Renal cortex interstitium (tissue), 15 donors: ENCODE measurements at places on chromosomes 3 and 15.

- no peak for DNase-seq
Observed at GRCh38 chr3:14377838-14378169, 24.6 kb upstream of the SLC6A6 start.

GRCh38 chr15:79240036-79240435, 42.5 kb upstream of the ANKRD34C start:
- no peak for DNase-seq

- DNase-seq: no peak
Observed at GRCh38 chr15:60006203-60006862, 2.2 kb downstream of the FOXB1 start.

DNA sequence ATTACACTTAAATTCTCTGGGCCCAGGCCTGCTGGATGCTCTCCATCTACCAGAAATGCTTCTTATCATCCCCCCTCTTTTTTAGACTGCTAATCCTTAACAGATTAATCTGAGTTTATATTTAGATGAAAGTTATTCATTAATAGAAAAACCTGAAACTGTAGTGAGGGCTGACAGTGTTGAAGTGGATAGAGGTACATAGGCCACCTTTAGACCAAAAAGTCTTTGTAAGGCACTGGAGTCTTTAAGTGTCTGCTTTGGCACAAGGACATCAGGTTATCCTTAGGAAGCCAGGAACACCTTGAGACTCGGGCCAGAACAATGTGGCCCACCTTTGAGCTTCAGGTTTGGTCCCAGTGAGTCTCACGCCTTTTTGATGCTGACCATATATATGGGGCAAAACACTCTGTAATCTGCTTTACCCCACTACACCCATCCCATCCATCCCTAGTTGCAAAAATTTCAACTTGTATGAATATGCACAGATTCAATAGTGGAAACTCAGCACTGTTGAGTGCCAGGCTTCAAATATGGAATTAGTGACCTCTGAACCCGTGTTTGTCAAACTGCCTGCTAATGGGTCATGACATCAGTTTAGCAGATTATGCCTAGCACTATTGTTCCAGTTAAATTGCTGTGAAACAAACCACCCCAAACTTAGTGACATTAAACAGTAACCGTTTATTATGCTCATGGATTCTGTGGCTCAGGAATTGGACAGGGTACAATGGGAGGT, 44.0 kb downstream of the PDE8A start:
- DNase-seq: no peak

- DNase-seq: no peak
Observed at GRCh38 chr15:63870043-63870394, 36.3 kb upstream of the HERC1 start.

- DNase-seq: no peak
Observed at GRCh38 chr15:38992930-38993329, 428.3 kb upstream of the RASGRP1 start.

- DNase-seq: no peak
Observed at GRCh38 chr3:186998937-186999368, 68.6 kb downstream of the ST6GAL1 start.

DNA sequence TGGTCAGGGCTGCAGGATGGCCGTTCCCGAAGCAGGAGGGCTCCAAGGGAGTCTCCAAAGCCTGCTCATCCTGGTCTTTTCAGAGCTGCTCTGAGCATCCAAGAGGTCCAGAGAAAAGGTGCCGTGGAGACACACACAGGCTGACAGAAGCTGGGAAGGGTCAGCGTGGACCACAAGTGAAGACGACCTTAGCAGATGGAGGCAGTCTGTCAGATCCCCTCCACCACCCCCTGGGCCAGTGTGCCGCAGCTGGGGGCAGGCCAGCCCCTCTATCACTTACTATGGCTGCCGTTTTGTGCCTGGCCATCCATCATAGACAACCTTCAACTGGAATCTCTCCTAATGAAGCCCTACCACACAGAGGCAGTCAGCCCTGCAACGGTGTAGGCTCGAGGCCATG, 335.1 kb upstream of the RGMA start:
- no peak for DNase-seq

DNA sequence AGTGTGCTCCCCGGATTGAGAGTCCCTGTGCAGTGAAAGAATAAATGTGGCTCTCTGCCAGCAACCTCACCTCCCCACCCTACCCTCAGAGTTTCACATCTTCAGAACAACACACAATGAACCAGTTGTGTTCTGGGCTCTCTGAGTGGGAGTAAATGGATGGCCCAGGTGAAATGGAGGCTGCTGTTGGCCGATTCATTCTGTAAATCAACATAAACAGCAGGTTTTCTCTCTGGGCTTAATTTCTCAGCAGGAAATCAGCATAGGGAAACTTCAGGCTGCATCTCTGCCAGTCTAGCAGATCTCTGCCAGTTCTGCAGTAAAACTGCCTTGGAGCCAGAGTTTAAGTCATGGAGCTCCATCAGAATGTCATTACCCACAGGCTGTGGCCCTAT, 54.6 kb upstream of the FURIN start:
- no peak for DNase-seq

- no peak for DNase-seq
Observed at GRCh38 chr3:186365202-186365974, 3.4 kb upstream of the DGKG start.

DNA sequence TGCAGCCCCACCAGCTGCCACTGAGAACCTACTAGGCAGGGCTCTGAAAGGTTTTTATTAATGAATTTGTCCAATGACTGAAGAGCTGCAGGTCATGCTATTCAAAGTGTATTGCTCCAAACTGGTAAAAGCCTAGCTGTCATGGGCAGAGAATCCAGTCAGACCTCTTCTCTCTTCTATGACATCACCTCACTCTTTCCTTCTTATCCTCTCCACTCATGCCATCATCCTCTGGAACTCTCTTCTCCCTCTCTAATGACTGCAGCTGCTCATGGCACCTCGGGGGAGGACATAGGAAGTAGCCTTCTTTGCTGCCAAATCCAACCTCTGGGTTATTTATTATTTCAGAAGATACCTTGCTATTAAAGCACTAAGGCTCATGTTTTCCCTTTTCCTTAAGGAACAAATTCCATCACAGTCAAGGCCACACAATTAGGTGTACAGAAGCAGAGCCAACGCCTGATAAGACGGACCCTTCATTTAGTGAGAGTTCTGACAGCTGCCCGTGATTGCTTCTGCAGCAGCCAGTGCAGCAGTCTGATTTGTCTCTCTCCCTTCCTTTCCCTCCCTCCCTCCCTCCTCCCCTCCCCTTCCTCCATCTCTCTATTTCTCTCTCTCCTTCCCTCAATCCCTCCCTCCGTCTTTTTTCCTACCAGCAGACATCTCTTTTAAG, 87.0 kb upstream of the ONECUT1 start:
- no peak for DNase-seq

GRCh38 chr15:57382969-57383368, 6.7 kb downstream of the CGNL1 start:
- DNase-seq: no peak

DNA sequence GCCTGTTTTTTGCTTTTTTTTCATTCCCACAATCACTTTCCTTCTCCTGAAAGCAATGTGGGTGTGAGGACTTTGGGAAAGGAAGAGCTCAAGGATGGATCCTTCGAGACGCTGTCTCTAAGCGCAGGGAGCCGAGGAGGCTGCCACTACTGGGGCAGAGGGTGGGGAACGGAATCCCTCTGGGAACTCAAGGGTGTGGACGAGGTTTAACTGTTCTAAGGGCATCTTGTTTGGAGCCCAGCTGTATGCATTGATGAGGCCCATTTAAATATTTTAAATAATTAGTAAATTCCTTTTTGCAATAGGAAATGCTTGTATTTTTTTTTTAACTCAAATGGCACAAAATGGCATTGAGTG, 124.4 kb upstream of the MEF2A start:
- no peak for DNase-seq

DNA sequence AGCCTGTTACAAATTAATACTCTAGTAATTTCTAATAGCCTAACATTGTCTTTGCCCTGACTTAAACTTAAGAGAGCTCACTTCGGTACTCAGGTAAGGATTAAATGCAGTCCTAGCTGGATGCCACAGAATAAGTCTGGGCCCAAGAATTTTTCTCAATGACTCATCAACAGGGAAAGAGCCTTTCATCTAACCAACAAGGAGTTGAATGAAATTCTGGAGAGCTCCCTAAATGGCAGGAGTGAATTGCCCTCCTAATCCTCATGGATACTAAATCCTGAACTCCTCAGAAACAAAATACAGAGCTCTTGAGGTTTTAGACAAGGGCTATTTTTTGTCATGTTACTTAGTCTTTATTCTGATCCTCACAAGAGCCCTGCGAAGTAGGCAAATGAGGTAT, 159.5 kb downstream of the PLCH1 start:
- DNase-seq: no peak

DNA sequence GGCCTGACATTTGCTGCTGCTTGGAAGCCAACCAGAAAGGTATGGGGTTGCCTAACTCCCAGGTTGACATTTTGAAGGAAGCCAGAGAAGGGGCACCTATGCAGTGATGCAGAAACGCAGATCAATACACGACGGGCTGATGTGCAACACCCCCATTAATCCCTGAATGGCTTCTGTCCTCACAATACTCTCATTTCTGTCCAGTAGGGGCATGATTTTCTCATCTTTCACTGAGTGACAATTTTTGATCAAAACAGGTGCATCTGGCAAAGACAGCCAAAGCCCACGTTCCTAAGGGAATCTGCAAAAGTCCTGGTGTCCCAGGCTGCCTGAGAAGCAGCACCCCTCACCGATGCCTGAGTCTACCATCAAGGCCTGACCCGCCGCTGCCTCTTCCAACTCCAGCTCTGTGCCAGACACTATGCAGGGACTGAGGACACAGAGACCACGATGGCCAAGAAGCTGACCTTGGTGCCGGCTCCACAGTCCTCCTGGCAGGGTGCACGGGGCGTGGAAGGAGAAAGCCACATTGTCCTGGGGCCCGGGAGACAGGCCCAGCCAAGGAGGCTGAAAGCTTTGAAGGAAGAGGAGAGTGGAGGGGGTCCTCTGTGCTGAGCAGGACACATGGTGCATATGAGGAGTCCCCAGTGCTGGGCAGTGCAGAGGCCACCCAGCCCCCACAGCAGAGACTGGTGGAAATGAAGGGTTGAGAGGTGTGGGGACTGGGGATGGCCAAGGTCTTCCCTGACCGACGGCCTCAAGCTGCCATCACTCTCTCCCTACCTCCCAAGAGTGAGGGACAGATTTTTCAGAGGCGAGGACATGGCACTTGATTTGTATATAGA, 159.6 kb downstream of the NUP210 start:
- DNase-seq: no peak

- no peak for DNase-seq
Observed at GRCh38 chr3:19254189-19254588, 105.9 kb downstream of the KCNH8 start.

- DNase-seq: no peak
Observed at GRCh38 chr15:78651930-78652615, 11.1 kb upstream of the CHRNB4 start.

GRCh38 chr3:171384101-171384891, 75.9 kb downstream of the TNIK start:
- no peak for DNase-seq

- no peak for DNase-seq
Observed at GRCh38 chr3:132730891-132731580, 8.8 kb upstream of the NPHP3 start.

DNA sequence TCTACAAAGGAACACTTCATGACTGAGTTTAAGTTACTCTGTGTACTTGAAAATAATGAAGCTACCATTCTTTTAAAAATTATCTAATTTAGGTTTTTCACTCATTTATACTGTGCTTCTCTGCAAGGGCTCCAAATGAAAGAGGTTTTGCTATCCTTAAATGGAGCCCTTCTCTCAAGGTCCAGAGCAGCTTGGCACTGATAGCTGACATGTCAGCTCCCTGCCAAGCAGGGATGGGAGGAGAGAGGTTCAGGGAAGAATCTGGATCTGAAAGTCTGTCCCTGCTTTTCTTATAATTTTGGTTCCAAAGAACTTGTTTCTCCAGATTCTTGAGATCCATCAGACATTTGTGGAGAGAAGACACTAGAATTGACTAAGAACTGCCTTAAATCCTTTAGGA, 39.1 kb downstream of the MRPS11 start:
- DNase-seq: no peak

GRCh38 chr3:61637088-61638051, 76.0 kb downstream of the PTPRG start:
- no peak for DNase-seq

- DNase-seq: no peak
Observed at GRCh38 chr15:34078900-34079299, 22.8 kb downstream of the EMC7 start.

DNA sequence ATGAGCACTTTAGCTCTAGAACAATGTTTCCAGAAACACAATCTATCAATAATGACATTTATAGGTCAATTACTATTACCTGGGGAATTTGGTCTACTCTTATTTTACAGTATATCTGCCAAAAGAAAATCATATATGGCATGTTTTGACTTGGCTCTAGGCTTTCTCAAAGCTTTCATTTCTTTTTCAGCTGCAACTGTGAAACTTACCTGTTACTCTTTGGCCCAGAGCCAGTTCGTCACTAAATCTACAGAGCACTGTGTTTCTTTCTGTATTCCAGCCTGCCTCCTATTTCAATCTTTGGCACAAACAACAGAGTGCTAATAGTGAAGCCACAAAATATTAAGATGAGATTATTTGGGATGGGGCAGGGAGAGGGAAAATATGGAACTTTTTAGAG, 76.0 kb downstream of the P2RY1 start:
- DNase-seq: no peak

- DNase-seq: no peak
Observed at GRCh38 chr15:75891895-75892294, 11.8 kb upstream of the FBXO22 start.

DNA sequence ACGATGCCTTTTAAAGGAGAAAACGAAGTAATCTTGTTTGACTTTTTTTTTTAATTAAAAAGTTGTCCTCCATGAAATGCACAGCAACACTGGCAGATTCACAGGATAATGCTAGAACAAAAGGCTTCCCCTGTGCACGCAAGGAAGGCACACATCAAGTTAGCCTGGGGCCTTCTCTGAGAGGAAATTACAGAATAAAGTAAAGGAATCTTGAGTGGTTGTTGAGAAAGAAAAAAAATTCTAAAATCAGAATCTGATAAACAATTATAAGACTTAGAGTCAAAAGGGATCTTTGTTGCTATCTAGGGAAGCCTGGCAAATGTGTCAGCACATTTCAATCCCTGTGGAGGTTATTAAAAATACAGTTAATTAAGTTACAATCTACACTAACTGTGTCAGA, 946.0 kb downstream of the IGSF11 start:
- no peak for DNase-seq

DNA sequence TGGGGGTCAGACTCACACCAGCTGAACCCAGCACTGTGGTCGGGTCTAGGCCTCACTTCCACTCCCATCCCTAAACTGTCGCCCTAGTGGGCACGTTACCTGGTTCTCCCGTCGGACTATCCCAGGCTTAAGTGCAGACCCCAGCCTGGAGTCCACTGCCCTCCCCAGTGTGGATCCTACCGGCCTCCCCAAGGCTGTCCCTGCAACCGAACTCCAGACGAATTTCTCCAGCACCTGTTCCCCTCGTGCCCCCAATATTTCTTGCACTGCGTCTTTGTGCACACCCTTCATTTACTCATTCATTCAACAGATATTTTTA, 26.5 kb downstream of the SLC41A3 start:
- DNase-seq: no peak

GRCh38 chr3:195147649-195148080, 123.3 kb downstream of the XXYLT1 start:
- DNase-seq: no peak

GRCh38 chr3:10232137-10232536, 16.1 kb upstream of the TATDN2 start:
- no peak for DNase-seq

GRCh38 chr3:131597816-131598215, 95.0 kb upstream of the MRPL3 start:
- no peak for DNase-seq
